Kidney epithelial cell (primary cell): ENCODE measurements at places on chromosomes 7 and 10. TPM values are rescaled to one million over a fixed set of nuclear protein-coding genes. Genes with fewer than 3 reads are reported as not detected.

Gene GRB10
- total RNA-seq, result 86.3 and 90.6 TPM in 2 replicates

Gene PAPOLB
- 0.13 and 0.14 TPM in 2 replicates for total RNA-seq

Gene ITPRID1
- total RNA-seq, result not detected in 2 replicates

Gene ANKRD1
- 146 and 171 TPM in 2 replicates for total RNA-seq

- DNase-seq, result no peak
Measured at GRCh38 chr7:110253093-110253492, 837.8 kb upstream of the LRRN3 start.

- no peak for DNase-seq
Measured at GRCh38 chr10:124967255-124967654, 25.3 kb downstream of the ZRANB1 start.

DNA sequence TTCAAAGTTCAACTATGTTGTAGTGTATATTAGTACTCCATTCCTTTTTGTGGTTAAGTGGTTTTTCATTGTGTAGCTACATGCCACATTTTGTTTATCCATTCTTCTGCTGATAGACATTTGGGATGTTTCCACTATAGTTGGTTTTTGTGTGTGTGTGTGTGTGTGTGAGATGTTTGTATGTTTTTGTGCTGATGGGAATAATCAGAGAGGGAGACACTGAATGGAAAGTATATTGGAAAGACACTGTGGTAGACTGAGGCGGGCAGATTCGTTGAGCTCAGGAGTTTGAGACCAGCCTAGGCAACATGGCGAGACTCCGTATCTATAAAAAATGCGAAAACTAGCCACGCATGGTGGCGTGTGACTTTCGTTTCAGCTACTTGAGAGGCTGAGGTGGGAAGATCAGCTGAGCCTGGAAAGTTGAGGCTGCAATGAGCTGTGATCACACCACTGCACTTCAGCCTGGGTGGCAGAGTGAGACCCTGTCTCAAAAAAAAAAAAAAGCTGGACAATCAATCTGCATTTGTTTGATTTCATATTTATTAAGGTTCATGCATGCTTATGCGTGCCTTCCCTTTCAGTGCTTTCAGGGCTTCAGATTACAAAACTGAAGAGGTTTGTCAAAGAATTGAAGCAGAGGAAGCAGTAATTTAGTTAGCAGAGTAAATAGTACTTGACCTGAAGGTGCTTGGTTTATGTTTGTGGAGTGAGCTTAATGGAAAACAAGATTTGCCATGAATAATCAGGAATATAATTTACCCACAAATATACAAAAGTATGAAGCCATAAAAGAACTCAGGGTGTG is 14.7 kb downstream of the SEC24C start:
- DNase-seq, result no peak

DNA sequence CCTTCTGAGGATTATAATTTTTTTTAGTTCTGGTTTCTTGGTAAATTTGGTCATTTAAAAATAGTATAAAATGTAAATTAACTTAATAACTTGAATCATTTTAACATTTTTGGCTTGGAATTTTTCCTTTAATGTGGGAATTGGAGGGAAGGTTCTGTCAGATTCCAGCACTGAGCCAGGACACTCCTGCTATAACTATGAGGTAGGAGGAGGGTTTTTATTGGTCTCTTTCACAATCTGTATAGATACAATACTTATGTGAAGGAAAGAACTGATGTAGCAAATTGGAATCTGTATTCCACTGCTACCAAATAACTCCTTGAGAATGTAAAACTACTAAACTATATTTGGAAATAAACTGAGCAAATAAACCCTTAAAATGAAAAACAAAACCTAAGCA is 3.2 kb downstream of the PRKG1 start:
- DNase-seq, result no peak
